ENCODE measurements at places on chromosomes 4 and X.

DNA sequence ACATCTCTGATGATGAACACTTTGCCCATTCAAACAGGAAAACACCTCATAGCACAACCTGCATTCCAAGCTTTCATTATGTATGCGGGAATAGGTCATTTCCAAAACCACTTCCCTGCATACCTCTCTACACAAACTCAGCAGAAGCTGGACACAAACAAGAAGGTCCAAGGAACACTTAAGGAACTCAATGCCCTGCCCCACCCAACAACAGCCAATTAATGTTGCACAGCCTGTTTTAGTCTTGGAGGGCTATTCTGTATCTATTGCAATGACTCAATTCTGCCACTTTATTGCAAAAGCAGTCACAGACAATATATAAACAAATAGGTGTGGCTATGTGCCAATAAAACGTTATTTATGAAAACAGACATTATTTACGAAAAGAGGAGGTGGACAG is 16.7 kb downstream of the OPHN1 start:
- no peak for DNase-seq

- DNase-seq, result no peak
Observed at GRCh38 chr4:56742080-56742871, 61.2 kb upstream of the HOPX start.

DNA sequence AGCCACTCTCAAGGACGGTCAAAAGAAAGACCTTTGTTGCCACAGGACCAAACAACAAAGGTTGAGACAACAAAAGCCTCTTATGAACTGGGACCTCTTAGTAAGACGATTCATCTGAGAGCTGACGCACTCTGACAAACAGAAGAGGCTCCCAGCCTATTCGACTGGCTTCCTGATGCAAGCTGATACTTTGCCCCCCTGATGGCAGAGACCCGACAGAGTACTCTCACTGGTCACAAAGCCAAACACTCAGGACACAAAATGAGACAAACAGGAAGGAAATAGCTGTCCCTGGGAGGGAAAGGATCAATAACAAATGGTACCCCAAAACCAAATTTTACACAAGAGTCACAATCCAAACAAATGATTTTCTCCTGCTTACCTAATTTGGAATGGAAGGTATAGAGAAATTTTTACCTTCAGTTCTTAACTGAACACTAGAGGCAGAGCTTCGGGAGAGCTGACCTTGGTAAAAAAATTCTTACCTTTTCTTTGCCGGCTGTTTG is 75.2 kb upstream of the PLAC8 start:
- peak; percentile 92 for DNase-seq

DNA sequence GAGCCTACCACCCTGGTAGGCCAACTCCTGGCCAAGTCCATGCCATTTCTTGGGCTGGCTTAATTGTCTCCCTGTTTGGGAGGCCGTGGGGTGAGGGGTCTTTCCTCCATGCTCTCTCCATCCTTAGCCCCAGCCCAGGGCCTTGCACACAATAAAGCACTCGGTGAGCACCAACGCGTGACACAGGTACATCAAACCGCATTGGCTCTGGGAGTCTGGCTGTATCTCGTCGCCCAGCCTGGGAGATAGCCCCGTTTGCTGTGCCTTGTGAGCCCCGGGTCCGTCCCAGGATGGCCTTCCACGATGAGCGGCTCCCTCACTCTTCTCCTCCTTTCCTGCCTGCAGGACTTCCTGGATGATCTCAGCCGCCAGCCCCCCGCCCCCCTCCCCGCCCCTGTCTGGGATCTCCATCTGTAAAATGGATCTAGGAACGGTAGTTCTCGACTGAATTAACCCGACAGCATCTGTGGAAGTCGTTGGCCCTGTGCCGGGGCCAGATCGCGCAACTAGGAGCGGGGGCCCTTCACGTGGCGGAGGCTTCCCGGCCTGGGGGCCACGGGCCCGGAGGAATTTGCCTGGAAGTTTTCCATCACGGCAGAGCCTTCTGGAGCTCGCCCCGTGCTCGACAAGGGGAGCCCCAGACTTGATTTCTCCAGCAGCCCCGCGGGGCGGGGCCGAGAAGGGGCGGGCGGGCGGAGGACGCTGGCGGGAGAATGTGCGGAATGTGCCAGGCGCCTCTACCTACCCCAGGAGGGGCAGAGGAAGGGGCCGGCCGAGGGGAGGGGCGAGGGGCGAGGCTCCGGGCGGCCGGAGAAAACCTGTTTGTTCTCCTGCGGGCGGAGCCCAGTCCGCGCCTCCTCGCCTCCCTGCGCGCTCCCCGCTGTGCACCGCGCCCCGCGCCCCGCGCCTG is at the start of gene ZNF185:
Gene ZNF185, plus strand, starts transcription at position 846 of the 910 bp plus-strand sequence. CDS start 16,423 bp downstream, outside the sequence.
- peak; percentile 18 for DNase-seq

DNA sequence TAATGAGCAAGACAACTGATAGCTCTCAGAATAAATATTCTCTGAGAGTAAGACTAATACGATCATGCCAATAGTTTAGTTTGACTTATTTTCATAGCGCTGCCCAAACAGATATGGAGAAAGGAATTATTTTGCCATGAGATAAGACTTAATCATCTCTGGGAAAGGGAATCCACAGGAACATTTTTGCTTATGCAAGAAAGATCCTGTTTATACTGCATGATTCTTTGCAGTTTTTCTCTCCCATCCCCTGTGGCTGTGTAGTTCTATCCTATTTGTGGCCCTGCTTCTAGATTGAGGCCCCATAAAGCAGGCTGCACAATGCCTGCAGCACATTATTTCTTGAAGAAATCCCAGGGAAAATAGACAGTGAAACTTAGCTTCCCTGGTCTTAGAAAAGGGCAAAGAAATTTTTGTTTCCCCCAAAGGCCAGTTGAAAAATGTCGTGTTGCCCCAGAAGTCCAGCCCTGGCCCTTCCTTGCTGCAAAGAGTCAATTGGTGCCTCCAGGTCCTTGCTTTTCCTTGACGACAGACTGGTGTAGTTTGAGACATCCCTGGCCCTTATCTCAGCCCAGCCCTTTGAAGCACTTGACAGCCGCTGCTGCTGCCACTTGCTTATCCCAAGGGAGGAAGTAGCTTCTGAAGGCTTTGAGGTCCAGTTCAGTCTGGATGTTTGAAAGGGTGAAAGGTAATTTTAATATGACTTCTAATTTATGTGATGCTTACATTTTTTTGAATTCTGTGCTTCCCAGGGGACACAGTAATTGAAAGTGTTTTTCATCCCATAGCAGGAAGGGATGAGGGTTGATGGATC is 45.0 kb upstream of the SH3RF1 start:
- DNase-seq, result peak; percentile 5

- no peak for DNase-seq
Observed at GRCh38 chrX:38335382-38335781, 8.1 kb upstream of the RPGR start.

GRCh38 chrX:57178605-57179004 is 41.4 kb upstream of the SPIN2A start:
- DNase-seq, result no peak

DNA sequence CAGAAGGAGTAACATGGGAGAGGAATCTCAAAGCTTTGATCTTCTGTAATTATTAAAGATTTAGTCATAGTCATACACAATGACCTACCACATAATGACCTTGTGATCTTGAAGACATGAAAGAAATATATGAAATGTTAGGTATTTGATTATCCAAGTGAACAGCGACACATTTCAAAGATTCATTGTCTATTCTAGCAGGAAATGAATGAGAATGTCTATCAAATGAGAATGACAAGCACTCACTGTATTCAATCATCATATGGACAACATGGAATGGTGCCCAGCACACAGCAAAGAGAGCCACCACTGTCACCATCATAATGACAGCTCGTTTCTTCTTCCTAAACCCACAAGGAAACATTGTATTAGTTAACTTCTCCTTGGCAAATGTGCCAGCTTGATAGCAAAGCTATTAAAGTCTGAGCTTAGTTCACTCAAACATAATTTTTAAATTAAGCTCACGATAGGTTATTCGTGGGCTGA is 50.6 kb downstream of the QRFPR start:
- DNase-seq, result no peak

GRCh38 chr4:136583567-136583966 is 948.7 kb downstream of the PCDH18 start:
- no peak for DNase-seq

DNA sequence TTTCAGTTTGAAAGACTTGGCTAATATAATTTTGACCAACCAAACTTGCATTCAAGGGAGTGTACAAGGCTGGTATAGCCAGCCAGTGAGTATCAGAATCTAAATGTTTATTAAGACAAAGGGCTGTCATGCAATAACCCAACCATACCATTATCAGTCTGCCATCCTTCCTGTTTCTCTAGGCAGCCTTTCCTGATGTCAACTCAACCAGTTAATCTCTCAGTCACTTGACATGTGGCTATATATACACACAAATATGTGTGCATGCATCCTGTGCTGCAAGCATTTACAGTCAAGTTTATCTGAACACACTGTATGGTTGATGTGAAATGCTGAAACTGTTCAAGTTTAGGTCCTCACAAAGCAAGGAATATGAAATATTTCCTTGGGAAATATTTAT is 17.2 kb downstream of the BTK start:
- no peak for DNase-seq

GRCh38 chr4:163590619-163591264 is 96.3 kb downstream of the TMA16 start:
- DNase-seq, result no peak

DNA sequence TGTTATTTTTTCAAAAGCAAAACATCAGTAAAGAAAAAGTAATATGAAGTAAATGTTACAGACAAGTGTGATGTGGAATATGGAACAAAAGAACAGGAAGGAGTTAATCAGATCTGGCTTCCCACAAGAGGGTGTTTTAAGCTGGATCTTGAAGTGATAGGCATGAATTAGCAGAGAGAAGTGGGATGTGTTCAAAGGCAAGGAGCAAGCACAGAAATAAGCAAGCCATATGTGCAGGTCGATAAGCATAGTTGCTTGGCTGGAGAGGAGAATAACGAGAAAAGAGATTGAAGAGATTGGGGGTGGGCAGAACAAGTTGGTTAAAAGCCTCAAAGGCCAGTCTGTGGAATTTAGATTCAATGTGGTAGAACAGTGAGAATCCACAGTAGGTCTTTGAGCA is 60.9 kb upstream of the PRPS1 start:
- DNase-seq, result no peak

DNA sequence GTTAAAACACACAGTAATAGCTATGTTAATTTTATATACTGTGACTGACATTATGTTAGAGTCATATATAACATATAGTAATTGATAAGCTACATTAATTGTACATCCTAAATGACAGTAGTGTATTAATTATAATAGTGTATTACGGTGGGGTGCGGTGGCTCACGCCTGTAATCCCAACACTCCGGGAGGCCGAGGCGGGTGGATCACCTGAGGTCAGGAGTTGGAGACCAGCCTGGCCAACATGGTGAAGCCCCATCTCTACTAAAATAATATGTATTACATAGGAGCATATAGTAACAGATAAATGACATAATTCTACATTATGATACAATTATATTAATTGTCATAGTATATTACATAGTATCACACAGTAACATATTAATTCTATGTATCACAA is 12.2 kb downstream of the ASMTL start:
- DNase-seq, result no peak

GRCh38 chr4:87461281-87461700 is 38.9 kb downstream of the NUDT9 start:
- DNase-seq, result no peak

- DNase-seq, result no peak
Observed at GRCh38 chr4:67167849-67168248, 377.5 kb downstream of the CENPC start.

DNA sequence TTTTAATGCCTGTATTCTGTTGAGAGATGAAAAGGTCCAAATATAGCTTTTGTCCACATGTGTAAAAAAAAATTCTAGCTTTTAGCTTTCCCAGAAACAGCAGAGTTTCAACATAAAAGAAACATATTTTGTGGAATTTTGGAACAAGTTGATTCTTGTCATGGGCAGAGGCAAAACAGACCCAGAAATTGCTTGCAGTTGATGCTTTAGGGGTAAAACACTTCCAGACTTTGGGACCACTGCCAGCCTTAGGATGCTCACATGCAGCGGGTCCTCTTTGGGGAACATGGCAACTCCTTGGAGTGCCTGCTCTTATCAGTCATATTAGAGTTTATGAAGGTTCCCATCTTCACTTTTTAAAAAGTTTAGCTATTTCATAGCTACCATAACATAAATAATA is 30.4 kb downstream of the DCLK2 start:
- DNase-seq, result no peak

- DNase-seq, result no peak
Observed at GRCh38 chrX:42696536-42697124, 81.3 kb downstream of the PPP1R2C start.

DNA sequence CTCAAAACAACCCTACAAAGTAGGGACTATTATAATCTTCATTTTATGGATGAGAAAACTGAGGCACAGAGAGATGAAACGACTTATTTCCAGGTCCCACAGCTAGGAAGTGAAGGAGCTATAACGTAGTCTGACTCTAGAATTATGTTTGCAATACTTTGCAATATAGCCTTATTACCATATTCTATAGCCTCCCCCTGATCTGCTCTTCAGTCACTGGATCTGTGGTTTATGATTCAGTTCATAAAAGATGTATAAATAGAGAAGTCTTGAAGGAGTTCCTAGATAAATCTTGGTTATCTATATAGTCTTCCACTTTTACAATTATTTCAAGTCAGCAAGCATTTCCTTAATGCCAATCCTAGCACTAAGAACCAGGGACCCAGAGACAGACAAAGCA is 57.5 kb downstream of the OPHN1 start:
- no peak for DNase-seq

GRCh38 chrX:39619182-39620009 is 478.4 kb downstream of the BCOR start:
- peak; percentile 35 for DNase-seq

- no peak for DNase-seq
Observed at GRCh38 chrX:12488771-12489170, 302.4 kb upstream of the PRPS2 start.

GRCh38 chr4:145390571-145390970 is 91.1 kb upstream of the SMAD1 start:
- no peak for DNase-seq

DNA sequence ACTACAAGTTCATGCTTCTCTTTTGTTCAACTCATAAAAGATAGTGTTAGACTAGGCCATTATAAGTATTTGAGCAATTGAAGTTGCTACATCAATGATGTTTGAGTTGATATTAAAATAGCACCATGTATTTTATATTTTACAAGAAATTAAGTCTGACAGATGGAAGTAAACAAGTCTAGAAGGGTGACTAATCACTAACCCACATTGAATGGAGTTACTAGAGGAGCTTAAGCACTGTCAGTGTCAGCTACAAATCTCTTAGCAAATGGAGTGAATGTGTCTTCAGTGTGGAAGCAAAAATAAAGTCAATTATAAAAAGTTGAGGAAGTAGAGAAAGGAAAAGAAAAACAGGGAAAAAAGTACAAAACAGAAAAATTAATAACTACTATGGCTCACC is 592.5 kb downstream of the PCDH18 start:
- DNase-seq, result no peak

DNA sequence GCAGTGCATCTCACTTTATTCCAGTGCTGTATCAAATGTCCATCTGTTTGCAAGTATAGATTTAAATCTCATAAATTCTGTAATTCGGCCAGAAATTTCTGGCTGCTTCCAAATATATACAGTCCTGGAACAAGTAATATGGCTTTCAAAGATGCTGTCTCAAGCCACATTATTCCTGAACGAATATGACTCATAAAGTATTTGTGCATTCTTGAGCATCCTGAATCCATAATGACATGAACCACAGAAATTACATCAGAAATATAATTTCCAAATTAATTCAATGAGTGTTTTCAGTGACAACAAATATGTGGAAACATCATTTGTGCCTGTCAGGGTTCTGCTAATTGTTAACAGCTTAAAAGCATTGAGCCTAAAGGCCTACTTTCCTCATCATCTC is 140.9 kb upstream of the HPGD start:
- no peak for DNase-seq
